Astrocyte of the spinal cord (primary cell): ENCODE measurements at places on chromosomes 3 and 15.

- no peak for DNase-seq
Measured at GRCh38 chr3:84680700-84681099, 278.1 kb upstream of the CADM2 start.

DNA sequence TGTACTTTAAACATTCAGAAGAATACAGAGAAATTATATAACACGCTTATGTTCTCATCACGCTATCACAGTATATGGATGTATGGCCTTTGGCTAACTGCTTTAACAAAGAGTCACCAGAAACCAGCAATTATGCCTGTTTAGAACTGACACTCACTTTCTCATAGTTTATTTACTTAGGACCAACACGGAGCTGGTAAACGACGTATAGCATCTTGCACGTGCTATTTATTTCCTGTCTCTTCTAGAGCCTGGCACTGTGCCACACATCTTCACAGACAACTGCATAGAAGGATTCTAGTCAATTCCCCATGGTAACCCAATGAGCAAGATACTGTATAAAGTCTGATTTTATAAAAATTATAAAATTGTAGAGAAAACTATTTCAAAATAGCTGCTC lies 43.6 kb downstream of the TBC1D2B start:
- no peak for DNase-seq

DNA sequence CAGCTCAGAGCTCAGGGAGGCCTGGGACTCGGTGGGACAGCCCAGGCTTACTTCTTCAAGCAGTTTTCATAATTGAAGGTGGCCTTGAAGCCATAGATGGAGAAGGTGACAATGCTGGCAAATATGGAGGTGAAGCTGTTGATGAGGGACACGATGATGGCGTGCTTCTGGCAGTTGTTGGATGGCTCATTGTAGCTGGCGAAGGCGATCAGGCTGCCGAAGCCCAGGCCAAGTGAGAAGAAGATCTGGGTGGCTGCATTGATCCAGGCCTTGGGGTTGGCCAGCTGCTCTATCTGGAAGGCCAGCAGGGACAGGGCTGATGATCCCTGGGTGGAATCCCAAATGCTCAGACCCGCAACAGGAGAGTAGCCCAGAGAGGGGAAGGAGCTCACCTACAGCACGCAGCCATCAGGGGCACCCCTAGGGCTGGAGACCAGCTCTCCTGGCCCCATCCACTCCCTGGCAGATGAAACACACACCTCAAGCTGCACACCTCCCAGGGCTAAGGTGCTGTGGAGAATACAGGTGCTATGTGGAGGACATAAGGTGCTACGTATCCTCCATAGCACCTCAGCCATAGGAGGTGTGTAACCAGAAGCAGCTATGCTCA lies 25.1 kb downstream of the SLC6A20 start:
- no peak for DNase-seq

DNA sequence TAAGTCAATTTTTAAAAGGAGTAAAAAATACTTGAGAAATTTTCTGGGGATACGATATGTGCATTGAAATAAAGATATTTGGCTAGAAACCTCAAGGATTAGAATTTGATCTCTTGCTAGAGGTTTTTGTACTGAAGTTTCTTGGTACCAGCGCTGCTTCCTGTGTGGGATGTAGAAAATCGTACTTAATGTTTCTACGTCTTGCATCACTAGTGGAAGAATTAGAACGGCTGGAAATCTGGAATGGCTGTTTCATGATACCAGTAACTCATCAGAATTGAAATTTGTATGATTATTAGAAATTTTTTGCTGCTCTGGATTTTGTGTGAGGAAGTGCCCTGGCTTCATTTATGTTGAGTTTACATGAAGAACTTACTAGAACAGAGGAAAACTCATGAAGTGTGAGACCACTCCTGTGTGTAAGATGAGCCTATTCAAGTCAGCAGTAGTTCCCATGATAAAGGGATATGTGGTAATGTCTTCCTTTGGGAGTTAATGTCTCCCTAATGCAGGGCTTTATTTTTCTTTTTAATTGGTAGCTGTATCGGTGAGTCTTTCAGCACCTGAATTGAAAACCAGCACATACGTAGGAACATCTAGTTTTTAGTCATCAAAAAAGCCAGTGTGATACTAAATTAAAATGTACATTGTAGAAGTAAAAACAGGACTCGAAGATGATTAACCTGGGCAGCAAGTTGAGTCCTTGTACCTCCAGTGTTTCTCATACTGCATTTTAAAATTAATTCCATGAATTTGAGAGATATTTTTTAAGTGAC lies 3.2 kb downstream of the KBTBD8 start:
- no peak for DNase-seq

DNA sequence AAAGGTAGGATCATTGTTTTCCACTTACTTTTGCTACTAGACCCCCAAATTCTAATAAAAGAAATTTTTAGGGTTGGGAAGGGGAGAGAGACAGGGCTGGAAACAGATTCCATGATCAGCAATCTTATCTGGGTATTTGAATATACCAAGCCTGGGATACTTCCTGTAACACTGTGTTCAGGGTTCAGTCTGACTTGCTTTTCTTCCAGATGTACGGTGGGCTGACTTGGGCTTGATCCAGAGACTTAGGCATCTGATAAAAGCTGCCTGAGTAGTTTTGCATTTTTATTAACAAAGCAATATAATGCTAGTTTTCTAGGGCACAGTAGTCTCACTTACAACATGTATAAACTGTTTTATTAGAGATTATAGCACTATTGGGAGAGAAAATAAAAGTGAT lies 49.2 kb downstream of the KCNMB2 start:
- DNase-seq = no peak

DNA sequence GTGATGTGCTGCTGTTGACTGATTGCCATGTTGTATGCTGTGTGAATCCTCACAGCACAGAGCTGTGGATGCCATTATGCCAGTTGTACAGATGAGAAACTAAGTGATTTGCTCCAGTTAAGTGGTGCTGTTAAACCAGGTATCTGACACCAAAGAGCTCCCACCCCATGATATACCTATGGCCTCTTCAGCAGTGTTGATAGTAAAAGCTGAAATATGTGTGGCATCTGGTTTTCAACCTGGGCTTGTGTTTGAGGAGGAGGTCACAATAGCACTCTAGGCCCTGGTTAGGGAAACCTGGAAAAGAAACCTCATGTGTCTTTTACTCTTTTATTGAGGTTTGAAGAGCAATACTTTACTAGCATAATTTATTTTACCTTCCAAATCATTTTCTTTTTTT lies 21.4 kb downstream of the RAD54L2 start:
- DNase-seq = no peak

DNA sequence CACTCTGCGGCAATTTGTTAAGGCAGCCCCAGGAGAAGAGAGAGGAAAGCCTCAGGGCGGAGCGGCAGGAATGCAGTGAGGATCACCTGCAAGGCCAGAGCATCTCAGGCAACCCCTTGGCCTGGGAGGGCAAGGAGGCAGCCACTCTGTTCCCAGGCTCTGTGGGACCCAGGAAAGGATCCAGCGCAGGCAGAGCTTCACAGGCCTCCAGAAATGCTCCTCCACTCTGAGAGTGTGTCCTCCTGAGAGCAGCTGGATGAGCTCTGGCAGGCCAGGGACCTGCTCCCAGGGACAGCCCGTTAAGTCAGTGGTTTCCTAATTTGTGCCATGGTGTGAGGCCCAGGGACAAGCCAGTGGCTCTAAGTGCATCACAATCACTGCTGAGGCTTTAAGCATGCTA lies 35.2 kb downstream of the RAB6B start:
- no peak for DNase-seq

GRCh38 chr3:34016925-34017587 lies 218.6 kb downstream of the PDCD6IP start:
- DNase-seq = no peak

- DNase-seq = peak; percentile 36
Measured at GRCh38 chr15:64749167-64749566, 26.2 kb downstream of the RBPMS2 start.

GRCh38 chr3:43399034-43399433 lies 112.7 kb downstream of the SNRK start:
- DNase-seq = no peak

- no peak for DNase-seq
Measured at GRCh38 chr15:58524247-58524646, 92.5 kb downstream of the LIPC start.

GRCh38 chr3:24416224-24416623 lies 78.4 kb downstream of the THRB start:
- no peak for DNase-seq

- peak; percentile 65 for DNase-seq
Measured at GRCh38 chr3:125137358-125138033, 75.1 kb downstream of the SLC12A8 start.

DNA sequence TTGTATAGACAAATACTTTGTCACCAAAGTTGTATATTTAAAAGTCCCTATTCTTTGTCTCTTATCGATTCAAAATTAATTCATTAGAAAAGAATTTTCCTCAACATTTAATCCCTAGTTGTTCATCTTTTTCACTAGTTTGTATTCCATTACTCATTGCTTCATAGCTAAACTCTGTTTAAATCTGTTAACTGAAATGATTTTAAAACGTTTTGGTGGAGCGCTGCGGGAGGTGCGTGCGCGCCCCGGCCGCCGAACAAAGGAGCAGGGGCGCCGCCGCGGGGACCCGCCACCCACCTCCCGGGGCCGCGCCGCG lies 56.4 kb upstream of the GOLGA8A start:
- no peak for DNase-seq

GRCh38 chr3:192947421-192947820 lies 29.8 kb upstream of the MB21D2 start:
- no peak for DNase-seq

DNA sequence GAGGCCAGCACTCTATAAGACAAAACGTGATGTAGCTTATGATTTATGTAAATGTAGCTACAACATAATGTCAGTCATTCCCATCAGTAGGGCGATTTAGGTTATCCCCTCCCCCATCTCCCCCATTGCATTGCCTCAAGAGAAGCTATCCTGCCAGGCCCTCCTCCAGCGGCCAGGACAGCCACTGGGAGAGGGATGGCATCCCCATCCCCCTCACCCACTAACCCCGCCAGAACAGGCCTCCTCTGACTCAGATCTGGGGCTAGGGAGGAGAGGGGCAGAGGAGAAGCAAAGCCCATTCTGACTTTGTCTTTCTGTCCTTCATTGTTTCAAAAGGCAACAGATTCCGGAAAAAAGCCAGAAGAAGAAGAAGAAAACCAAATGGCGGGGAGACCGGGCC lies 32.6 kb upstream of the ESYT3 start:
- DNase-seq = no peak

GRCh38 chr15:83081256-83082014 lies 14.4 kb upstream of the BTBD1 start:
- DNase-seq = no peak

GRCh38 chr15:26051761-26052675 lies 188.9 kb upstream of the ATP10A start:
- no peak for DNase-seq

- DNase-seq = no peak
Measured at GRCh38 chr3:17845026-17845812, 102.8 kb upstream of the TBC1D5 start.
